Tibial nerve (tissue), 4 donors: ENCODE measurements at places on chromosomes 6 and 20. TPM values are rescaled to one million over a fixed set of nuclear protein-coding genes. Genes with fewer than 3 reads are reported as not detected.
A peak's percentile ranks its signal among the peaks of the same experiment; 100 is the strongest.

DNA sequence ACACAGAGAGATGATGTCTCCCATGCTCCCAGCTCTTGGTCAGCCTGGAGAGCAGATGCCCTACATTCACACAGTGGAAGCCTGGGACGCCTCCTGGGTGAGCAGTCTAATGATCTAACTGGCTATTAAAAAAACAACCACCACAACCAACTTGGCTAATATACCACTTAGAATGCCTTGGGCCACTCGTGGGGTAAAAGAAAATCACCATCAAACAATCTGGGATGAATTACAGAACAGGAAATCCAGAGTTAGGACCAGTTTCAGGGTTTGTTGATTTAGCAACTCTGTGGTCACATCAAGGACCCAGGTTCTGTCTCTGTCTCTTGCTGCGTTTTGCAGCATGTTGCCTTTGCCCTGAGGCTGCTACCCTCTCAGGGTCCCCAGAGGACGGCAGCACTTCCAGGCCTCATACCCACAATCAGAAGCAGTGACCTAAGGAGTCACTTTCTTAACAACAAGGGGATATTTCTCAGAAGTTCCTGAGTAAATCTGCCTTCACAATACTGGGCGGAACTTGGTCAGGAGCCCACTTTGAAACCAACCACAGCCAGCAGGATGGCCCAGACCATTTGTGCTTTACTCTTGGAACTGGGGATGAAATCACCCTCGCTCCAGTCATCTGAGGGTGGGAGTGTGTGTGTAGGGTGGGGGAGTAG lies 118.7 kb downstream of the CLIC5 start:
- no peak for DNase-seq
- H3K4me1 ChIP-seq: peaks cover 6% of the 10 kb centered on the region
- H3K27me3 ChIP-seq: no peaks in the 10 kb centered on the region
- no peak overlapping the region for H3K27ac ChIP-seq

DNA sequence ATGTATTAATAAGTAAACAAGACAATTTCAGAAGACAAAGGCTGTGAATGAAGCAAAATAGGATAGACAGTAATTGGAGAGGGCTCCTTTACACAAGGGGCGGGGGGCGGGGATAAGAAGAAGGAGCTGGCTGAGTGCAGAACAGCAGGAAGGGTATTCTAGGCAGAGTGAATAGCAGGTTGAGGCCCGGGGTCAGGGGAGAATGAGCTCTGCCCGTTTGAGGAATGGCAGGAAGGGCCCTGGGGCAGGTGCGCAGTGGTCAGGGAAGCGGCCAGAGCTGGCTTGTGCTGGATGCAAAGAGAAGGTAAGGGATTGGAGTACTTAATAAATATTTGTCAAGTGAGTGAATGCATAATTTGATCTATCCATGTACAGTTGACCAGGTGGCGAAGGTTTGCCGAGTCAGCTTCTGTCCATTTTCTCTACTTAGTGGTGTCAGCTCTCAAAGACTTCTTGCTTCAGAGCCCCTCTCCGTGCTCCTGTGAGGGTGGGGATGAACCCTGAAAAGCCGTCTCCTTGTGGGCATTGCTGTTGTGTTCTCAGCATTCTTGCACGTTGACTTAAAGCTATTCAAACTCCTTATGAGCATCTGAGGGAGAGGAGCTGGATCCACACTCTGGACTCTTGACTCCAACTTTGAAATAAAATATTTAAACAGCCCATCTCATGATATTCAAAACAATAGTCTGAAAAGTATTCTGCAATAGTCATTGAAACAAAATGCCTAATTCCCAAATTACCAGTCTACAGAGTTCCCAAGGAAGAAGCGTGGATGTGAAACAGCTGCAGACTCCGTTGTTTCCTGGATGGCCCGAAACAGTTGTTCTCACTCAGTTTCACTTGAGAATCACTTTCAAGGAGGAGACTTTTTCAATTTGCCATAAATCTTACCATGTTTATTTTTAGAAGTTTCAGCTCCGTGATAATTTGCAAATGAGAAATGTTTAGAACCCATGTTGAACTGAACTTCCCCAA lies 105.1 kb downstream of the EDN3 start:
- peaks cover 84% of the 10 kb centered on the region for H3K27me3 ChIP-seq
- H3K27ac ChIP-seq: no peak overlapping the region
- no peak for DNase-seq
- H3K4me1 ChIP-seq: no peaks in the 10 kb centered on the region
- no peaks in the 10 kb centered on the region for H3K36me3 ChIP-seq

- peaks cover 5% of the 10 kb centered on the region for H3K4me1 ChIP-seq
- H3K27ac ChIP-seq: no peak overlapping the region
Observed at GRCh38 chr6:144662812-144663365, 377.8 kb downstream of the UTRN start.

- H3K27ac ChIP-seq: no peak overlapping the region
- no peak overlapping the region for H3K4me3 ChIP-seq
- no peaks in the 10 kb centered on the region for H3K27me3 ChIP-seq
- no peak for DNase-seq
Observed at GRCh38 chr20:19928328-19929011, 88.7 kb upstream of the NAA20 start.

DNA sequence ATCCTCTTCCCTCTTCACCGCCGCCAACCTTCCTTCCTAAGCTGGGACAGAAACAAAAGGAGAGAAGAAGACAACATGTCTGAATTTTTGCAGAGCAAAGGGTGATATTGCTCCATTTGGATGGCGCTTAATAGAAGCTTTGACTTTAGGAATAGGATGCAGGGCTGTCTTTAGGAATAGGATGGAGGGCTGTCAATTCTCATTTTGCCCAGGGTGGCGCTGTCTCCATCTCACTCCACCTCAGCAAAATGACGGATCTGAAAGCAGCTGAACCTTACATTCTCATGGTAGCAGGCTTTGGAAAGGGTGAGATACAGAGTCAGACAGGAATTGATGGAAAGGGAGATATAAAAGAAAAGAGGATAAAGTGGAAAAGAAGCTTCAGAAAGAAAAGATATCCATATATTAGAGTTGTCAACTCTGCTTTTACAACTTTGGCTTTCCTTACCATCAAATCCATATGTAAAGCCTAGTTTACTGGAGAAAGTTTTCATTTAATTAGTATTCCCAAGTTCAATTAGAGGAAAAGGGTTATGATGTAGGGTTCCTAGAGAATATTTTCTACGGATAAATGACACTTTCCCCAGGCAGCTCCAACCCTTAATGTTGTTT lies 2.4 kb downstream of the MTCL3 start:
- H3K27me3 ChIP-seq: no peaks in the 10 kb centered on the region
- DNase-seq: peak; percentile 41
- no peaks in the 10 kb centered on the region for H3K36me3 ChIP-seq
- H3K27ac ChIP-seq: peak overlapping the region; percentile 38

DNA sequence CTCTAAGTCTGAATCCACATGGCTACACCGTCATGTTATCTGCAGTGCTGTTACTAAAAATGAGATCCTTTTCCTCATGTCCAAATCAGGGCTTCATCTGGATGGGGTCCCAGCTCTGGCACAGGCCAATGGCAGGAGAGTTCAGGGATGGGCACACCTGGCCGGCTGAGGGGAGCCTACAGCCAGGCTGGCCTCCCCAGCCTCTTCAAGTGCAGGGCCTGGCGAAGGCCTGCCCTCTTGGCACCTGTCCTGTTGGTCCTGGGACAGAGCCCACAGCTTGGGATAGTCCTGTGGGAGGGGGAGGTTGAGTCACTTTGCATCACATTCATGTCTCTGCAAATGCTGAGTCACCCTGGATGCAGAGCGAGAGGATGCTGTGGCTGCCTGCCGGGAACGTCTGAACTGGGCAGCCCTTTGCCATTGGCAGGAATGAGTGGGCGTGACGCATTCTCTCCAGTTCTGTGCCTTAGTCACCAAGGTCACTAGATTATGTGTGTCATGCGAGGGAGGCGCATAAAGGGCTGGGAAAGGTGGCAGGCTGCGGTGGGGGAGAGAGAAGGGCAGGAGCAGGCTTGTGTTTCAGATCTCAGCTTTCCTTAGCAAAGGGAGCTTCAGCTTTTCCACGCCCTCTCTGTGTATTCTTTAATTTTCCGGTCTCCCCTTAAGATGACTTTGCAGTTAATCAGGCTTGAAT lies 223.2 kb upstream of the ECI2 start:
- H3K36me3 ChIP-seq: no peaks in the 10 kb centered on the region
- H3K27ac ChIP-seq: peak overlapping the region; percentile 83
- no peaks in the 10 kb centered on the region for H3K27me3 ChIP-seq
- DNase-seq: peak; percentile 66
- peaks cover 9% of the 10 kb centered on the region for H3K4me1 ChIP-seq

GRCh38 chr6:6368684-6369052 lies 48.2 kb upstream of the F13A1 start:
- no peaks in the 10 kb centered on the region for H3K4me1 ChIP-seq
- no peaks in the 10 kb centered on the region for H3K36me3 ChIP-seq
- no peak overlapping the region for H3K27ac ChIP-seq
- no peaks in the 10 kb centered on the region for H3K27me3 ChIP-seq
- DNase-seq: no peak
- no peak overlapping the region for H3K4me3 ChIP-seq

- no peak overlapping the region for H3K4me3 ChIP-seq
- H3K27ac ChIP-seq: no peak overlapping the region
- H3K36me3 ChIP-seq: no peaks in the 10 kb centered on the region
- no peaks in the 10 kb centered on the region for H3K4me1 ChIP-seq
- DNase-seq: no peak
Observed at GRCh38 chr6:5083307-5083583, 1.9 kb upstream of the PPP1R3G start.

GRCh38 chr6:5149891-5150290 lies 64.8 kb downstream of the PPP1R3G start:
- no peak overlapping the region for H3K27ac ChIP-seq
- no peak for DNase-seq
- H3K27me3 ChIP-seq: no peaks in the 10 kb centered on the region

- no peaks in the 10 kb centered on the region for H3K27me3 ChIP-seq
- no peaks in the 10 kb centered on the region for H3K36me3 ChIP-seq
- H3K4me1 ChIP-seq: no peaks in the 10 kb centered on the region
- no peak overlapping the region for H3K27ac ChIP-seq
Observed at GRCh38 chr6:113488061-113488460, 369.1 kb upstream of the MARCKS start.

- no peaks in the 10 kb centered on the region for H3K36me3 ChIP-seq
- H3K27ac ChIP-seq: no peak overlapping the region
- H3K27me3 ChIP-seq: no peaks in the 10 kb centered on the region
- DNase-seq: no peak
- no peak overlapping the region for H3K4me3 ChIP-seq
Observed at GRCh38 chr20:57632286-57632685, 12.1 kb upstream of the ZBP1 start.

DNA sequence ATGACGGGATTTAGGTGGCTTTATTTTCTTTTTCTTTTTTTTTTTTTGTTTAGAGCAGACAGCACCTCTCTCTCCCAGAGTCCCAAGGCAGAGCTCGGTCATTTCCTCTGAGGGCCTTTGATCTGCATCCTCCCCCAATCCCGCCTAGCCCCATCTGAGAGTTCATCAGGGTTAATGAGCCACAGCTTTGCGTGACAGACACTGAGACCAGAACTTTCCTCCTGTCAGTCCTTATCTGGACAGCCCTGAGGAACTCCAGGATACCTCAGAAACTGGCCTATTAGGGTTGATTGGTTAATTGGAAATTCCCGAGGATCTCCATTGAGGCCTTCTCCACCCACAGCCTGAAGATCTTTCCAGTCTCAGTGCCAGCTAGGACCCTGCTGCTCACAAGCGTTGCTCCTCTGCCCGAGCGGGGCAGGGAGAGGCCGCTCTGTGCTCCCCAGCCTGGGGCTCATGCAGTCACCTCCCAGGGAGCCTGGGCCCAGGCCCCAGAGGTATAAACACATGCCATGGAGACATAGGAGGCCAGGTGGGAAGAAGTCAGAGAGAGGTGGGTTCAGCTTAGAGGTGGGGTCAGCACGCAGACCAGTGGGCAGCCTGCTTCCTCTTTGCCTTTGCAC lies 1.4 kb upstream of the LRRN4 start:
- peaks cover 13% of the 10 kb centered on the region for H3K4me1 ChIP-seq
- DNase-seq: no peak
- no peaks in the 10 kb centered on the region for H3K36me3 ChIP-seq

- no peak for DNase-seq
- no peak overlapping the region for H3K4me3 ChIP-seq
- H3K36me3 ChIP-seq: no peaks in the 10 kb centered on the region
- H3K27me3 ChIP-seq: no peaks in the 10 kb centered on the region
- H3K27ac ChIP-seq: no peak overlapping the region
Observed at GRCh38 chr6:16769986-16770376, 8.7 kb upstream of the ATXN1 start.

DNA sequence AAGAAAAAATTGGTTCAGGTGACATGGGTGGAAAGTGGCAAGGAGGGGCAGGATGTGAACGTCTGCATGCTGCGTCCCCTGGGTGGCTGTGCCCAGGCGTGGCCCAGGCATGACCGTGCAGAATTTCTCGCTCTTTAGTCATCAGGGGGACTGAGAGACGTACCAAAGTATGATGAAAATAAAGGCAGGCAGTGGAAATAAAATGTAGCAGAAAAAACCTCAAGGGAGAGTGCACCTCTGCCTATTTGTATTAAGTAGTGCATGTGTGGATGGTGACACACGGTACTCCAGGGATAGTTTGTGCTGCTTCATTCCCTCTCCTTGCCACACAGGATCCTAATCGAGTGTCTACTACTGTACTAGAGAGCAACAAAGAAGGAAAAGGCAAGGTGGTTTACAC lies 81.1 kb downstream of the ATP9A start:
- DNase-seq: no peak
- no peak overlapping the region for H3K4me3 ChIP-seq
- H3K27me3 ChIP-seq: no peaks in the 10 kb centered on the region
- no peaks in the 10 kb centered on the region for H3K4me1 ChIP-seq

DNA sequence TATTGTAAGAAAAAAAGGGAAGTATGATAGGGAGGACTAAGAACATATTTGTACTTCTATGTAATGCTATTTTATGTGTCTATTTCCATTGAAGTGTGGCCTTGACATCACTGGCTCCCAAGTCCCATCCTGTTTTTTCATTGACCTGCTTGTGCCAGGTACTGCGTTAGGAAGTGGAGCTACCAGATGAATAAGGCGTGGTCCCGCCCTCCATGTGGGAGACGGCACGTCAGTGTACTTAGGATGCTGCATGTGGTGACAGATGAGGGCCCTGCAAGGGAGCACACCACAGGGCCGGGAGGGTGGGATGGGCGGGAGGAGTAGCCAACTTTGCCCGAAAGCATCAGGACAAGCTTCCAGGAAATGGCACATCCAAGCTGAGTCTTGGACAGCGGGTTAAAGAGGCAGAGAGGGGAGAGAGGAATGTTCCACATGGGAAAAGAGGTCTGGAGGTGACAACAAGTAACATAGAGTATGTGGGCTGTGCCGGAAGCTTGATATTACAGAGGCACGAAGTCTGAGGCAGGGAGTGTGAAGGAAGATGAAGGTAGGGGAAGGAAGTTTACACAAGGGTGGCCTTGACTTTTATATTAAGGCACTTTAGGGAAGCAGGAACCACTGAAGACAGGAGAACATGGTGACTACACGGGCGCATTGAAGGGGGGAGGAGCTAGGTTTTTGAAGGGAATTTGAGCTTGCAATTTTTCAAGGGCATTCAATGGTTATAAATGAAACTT lies 140.6 kb downstream of the MTHFD1L start:
- H3K4me3 ChIP-seq: no peak overlapping the region
- H3K4me1 ChIP-seq: no peaks in the 10 kb centered on the region
- DNase-seq: no peak
- H3K27me3 ChIP-seq: no peaks in the 10 kb centered on the region
- H3K36me3 ChIP-seq: no peaks in the 10 kb centered on the region

RUNX2 gene
- total RNA-seq: 12.3 TPM

LGSN gene
- not detected for total RNA-seq

OR2J3 gene
- total RNA-seq: not detected

SLC16A10 gene
- 1.3 TPM for total RNA-seq

ADGB gene
- total RNA-seq: not detected

LY6G5C gene
- not detected for total RNA-seq

LTB gene
- total RNA-seq: not detected

HTR1E gene
- not detected for total RNA-seq

NDUFAF5 gene
- total RNA-seq: 11.2 TPM

EEF1A2 gene
- not detected for total RNA-seq

CTCFL gene
- not detected for total RNA-seq

TCF15 gene
- total RNA-seq: 0.30 TPM

RIPOR3 gene
- total RNA-seq: 36.9 TPM

SPATS1 gene
- not detected for total RNA-seq

OLIG3 gene
- not detected for total RNA-seq
